ENCODE measurements at places on chromosomes 1 and 21. TPM values are rescaled to one million over a fixed set of nuclear protein-coding genes. Genes with fewer than 3 reads are reported as not detected.

GPR25 gene
- not detected for total RNA-seq

DCDC2B gene
- not detected for total RNA-seq

SPRR2A gene
- total RNA-seq, result not detected

OR2T8 gene
- not detected for total RNA-seq

PIP5K1A gene
- 71.9 TPM for total RNA-seq

VCAM1 gene
- 113 TPM for total RNA-seq

LEPROT gene
- 66.9 TPM for total RNA-seq

DNASE2B gene
- not detected for total RNA-seq

WNT2B gene
- 1.5 TPM for total RNA-seq

PLXNA2 gene
- 14.9 TPM for total RNA-seq

RNF220 gene
- 83.9 TPM for total RNA-seq
